ENCODE measurements at places on chromosomes 11 and 22.

GRCh38 chr11:33179348-33179803 lies 18.1 kb upstream of the CSTF3 start:
- no peak for DNase-seq

DNA sequence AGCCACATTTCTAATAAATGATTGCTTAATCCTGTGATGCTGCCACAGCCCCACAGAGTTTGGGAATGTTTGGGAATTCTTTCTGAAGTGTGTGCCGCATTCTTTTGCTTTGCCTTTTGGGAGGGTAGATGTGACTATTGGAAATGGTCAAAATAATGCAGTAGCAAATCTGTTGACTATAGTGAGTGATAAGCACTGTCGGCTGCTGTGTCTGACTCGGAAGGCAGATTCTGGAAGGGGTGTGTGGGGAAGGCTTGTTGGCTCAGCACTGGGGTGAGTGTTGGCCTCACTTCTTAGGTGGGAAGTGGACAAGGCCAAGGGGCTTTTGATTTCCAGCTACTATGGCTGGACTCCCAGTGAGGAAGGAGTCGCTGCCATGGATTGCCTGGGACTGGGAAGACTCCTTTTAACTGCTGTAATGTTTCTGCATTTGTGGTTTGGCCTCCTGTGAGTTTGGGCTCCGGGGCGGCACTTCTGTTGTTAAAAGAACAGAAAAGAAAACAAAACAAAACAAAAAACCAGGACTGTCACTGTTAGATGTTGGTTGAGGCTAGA lies 20.1 kb downstream of the ZBTB16 start:
- DNase-seq = no peak

DNA sequence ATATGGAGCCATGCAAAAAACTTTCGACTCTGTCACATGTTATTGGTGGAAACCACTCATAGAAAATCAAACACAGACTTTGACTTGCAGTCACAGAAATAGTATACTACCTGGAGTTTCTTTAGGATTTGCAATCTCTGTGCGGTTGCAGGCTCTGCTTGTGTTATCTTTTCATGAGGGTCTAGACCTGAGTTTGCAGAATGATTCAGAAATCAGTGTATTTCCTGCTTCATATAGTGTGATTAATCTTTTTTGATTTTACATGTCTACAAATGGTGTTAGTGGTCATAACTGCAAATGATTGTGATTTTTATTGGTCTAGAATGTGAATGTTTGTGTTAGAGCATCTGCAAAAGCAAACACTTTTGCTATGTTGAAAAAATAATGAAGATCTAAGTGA lies 690.2 kb downstream of the NTM start:
- no peak for DNase-seq

- DNase-seq = no peak
These were observed 80.1 kb downstream of the EMSY start for GRCh38 chr11:76524919-76525318.

GRCh38 chr11:61194981-61195695 lies 8.2 kb upstream of the PGA3 start:
- DNase-seq = no peak

DNA sequence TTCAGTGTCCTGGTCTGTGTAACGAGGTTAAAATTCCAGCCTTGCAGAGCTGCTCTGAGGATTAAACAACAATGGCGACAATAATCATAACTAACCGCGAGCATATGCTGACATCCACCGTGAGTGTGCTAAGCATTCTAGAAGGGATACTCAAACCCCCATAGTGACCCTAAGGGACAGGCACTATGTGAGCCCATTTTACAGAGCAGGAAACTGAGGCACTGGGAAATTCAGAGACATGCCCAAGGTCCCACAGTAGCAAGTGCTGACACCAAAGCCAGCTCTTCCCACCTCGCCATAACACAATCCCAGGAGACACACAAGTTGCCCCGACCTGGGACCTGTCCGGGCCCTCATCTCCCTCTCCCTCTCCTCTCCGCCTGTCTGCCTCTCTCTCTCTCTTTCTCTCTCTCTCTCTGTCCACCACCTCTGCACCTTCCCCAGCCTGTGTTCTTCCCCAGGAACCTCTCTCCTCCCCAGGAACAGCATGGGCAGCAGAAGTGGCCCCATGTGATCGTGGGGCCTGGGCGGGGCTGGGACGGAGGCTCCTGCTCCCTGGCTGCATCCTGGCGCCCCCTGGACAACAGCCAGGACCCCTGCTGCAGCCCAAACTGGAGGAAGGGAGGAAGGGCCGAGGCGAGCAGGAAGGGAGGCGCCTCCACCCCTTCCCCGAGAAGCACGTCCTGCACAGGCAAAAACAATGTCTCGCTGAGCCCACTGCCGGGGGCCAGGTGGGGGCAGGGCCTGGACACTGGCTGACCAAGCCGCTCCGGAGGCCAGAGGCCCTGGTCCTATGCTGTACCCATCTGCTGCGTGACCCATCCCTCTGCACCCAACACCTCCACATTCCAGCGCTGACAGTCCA lies 14.8 kb upstream of the MFNG start:
- DNase-seq = no peak

GRCh38 chr11:128525411-128526243 lies 61.7 kb downstream of the ETS1 start:
- DNase-seq = no peak

- DNase-seq = no peak
These were observed 66.9 kb downstream of the KCNQ1 start for GRCh38 chr11:2511421-2512369.

DNA sequence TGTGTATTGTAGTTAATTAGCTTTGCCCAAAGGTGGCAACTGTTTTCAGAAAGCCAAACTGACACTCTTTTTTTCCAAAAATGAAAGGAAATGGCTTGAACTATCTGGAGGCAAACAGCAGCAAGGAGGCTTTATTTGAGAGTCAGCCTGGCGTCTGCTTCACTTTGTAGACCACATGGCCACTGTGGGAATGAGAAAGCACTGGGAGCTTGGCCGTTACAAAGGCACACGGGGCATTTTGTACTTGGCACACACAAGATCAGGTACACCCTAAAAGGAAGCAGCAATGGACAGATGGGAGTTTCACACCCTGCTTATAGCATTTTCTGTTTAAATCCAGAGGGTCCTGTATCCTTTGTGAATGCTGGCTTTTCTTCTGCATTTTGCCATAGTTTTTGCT lies 126.3 kb downstream of the MPPED2 start:
- DNase-seq = no peak

DNA sequence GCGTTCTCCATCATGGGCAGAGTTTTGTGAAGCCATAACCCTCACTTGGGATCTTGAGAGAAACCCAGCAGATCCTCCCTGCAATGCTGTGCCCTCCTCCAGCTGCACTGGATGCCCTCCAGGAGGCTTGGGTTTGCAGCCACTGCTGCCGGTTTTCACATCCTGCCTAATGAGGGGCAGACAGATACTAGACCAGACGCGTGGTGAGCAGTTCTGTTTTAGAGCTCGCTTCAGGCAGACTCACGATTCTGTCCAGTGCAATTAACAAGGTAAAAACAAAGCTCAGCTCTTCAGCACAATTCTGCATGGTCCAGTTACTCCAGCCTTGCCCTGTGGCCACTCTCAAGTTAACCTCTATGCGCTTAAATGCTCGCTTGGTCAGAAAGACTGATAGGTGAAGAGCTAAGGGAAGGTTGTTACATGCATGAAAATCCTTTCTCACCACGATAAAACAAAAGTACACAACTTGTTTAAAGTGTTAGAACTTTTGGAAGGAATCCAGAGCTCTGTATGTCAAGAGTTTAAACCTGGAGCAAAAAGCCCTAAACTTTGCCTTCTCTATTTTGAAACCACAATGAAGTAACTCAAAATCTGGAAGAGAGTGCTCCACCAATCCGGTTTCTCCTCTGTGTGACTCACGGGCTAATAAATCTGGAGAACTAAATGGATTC lies 292.3 kb upstream of the FAT3 start:
- no peak for DNase-seq

GRCh38 chr11:96173906-96174305 lies 169.1 kb downstream of the MAML2 start:
- DNase-seq = no peak

DNA sequence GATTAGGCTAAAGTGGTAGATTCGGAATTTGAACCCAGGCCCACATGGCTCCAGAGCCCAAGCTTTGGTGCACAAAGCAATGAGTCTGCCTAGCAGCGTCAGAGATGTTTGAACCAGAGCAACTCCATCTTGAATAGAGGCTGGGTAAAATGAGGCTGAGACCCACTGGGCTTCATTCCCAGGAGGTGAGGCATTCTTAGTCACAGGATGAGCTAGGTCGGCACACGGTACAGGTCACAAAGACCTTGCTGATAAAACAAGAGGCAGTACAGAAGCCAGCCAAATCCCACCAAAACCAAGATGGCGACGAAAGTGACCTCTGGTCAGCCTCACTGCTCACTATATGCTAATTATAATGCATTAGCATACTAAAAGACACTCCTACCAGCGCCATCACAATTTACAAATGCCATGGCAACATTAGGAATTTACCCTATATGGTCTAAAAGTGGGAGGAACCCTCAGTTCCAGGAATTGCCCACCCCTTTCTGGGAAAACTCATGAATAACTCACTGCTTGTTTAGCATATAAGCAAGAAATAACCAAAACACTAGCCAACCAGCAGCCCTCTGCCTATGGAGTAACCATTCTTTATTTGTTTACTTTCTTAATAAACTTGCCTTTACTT lies 40.3 kb upstream of the DAGLA start:
- DNase-seq = no peak

DNA sequence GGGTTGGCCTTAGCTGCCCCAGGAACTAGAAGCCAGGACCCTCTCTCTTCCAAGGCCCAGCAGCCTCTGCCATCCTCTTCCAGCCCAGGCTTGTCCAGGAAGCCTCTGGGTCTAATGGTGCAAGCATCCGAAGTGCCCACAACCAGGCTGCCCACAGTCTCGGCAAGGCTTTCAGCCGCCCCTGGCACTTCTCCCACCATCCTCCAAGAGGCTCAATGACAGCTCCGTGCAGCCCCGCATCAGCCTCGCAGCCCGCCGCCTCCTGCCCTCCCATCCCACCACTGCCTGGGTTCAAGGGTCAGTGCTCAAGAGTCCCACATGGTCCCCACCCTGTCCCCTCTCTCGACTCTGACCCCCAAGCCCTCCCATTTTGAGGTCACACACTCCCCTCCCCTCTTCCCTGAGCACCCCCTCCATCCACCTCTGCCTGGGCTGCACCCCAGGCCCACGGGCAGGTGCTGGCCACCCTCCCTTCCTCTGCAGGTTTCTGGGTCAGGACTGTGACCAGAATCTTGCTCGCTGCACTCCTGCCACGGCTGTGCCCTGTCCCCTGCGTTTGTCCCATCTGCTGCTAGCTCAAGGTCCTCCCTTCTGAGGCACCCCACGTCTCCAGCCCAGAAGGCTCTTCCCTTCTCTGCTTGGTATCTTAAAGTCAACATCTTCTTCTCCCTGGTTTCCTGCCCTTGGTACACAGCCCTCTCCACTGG lies 17.2 kb downstream of the IFITM10 start:
- no peak for DNase-seq

DNA sequence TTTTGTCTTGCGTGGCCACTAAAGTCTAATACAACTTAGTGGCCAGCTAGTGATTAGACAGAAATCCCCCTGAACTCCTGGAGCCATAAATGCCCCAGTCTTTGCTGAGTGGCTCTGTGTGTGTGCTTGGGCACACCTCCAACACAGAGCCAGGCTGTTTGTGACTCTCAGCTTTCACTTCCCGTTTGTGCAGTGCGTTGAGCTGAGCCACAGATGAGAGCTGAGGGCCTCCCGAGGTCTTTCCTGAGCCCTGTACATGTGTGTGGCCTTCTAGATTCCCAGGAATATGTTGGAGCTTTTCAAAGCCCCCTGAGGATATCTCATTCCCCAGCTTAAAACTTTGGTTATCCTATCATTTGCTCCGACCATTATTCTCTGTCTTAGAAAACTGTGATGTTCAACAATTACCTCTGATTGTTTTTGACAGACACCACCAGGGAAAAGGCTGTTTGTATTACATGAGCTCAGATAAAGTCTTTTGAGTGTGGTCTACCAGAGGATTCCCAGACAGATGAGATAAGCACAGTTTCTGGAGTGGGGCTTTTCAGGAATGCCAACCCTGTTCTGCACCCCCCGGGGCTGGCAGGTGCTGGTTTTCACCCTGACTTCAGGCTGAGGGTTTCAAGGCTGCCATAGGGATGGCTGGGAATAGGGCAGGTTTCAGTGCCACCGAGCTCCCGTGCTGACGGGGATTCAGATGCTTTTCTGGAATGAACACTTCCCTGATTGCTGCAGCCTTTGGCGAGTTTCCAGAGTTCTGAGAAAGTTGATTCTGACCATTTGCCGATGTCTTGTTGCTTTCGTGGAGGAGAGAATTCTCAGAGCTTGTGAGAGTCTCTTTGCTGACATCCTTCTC lies 23.8 kb downstream of the IGHMBP2 start:
- DNase-seq = no peak

- no peak for DNase-seq
These were observed 515 bp downstream of the BACE1 start for GRCh38 chr11:117315285-117316196.

- DNase-seq = no peak
These were observed 32.9 kb upstream of the KLHL35 start for GRCh38 chr11:75465701-75466531.

GRCh38 chr11:64241491-64242374 lies 838 bp downstream of the FKBP2 start:
- DNase-seq = no peak

DNA sequence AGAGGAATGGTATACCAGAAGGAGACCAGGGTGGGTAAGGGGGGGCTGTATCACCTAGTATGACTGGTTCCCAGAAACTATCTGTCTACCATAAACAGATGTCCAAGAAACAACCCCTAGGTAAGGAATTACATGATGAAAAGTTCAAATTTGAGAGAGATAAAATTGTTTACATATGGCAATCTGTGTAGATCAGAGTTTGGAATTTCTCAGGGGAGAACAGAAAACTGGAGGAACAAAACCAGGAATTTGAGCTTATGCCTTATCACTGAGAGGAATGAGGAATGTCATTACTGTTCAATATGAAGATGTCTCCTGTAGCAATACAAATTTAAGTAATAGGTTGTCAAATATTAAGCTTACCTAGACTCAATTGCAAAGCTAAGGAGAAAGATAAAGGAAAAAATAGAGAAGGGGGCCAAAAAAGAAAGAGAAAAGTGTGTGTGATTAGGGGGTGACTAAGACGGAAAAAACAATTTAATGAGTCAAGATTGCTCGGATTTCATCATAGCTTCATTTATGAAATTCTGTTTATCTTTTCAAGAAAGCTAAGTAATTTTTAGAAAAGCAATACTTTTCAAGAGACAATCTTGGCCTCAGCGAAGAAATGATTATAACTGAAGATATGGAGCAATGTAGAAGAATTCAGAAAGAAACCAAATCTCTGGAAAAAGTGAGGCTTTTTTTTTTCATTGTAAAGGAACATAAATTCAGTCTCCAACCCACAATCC lies 117.8 kb downstream of the APOL5 start:
- DNase-seq = no peak

- DNase-seq = no peak
These were observed 94.9 kb downstream of the GRIK4 start for GRCh38 chr11:120606211-120607010.

- DNase-seq = no peak
These were observed 145.4 kb downstream of the CACNA1I start for GRCh38 chr22:39715778-39716495.

DNA sequence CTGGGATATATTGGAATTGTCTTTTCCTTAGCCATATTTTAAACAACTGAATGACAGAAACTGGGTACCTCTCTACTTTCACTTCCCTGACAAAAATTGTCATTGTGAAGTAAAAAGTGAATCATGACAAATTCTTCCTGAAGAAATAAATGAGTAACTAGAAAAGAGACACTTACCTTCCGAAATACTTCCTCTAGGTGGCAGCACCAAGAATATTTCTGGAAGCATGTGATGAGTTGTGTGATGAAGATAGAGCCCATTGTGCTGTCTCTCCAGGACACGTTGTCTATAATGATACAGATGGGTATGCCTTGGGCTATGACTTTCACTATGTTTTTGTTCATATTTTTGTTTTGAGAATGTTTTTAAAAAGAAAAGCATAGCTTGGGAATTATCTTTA lies 21.5 kb downstream of the CASP4 start:
- DNase-seq = no peak
